ENCODE measurements at places on chromosomes 4 and X. TPM values are rescaled to one million over a fixed set of nuclear protein-coding genes. Genes with fewer than 3 reads are reported as not detected.
A peak's percentile ranks its signal among the peaks of the same experiment; 100 is the strongest.

Gene ZNF518B
- 3.6 TPM for polyA plus RNA-seq

Gene MFAP3L
- polyA plus RNA-seq, result 8.5 TPM

Gene FLNA
- polyA plus RNA-seq, result 364 TPM

Gene MAGED4
- polyA plus RNA-seq, result 26.6 TPM

Gene GPR34
- not detected for polyA plus RNA-seq

Gene TLR2
- 0.21 TPM for polyA plus RNA-seq

GRCh38 chrX:115344885-115345614 is 55.5 kb downstream of the LUZP4 start:
- DNase-seq, result peak; percentile 58

- DNase-seq, result no peak
Measured at GRCh38 chr4:10743357-10743756, 58.8 kb upstream of the CLNK start.

GRCh38 chr4:15197005-15197404 is 194.7 kb downstream of the CPEB2 start:
- peak; percentile 35 for DNase-seq

DNA sequence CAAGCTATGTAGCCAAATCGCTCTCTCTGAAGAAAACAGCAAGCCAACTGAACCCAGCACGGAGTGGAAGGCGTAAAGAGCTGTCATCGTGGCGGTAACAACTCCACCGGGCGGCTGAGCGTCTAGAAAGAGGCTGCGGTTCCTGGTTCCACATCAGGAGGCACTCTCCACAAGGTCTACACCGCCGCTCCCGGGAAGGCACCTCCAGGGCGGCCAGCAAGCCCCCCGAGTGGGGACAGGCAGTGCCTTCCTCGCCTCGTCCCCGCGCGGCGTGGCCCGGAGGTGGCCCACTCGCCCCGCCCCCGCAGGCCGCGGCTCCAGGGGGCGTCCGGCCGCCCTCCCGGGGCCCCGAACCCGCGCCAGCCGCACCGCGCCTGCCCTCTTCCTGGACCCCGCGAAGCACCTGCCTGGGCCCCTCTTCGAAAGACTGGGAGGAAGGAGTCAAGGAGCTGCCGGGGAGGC is 755 bp downstream of the KLHL8 start:
- DNase-seq, result no peak

DNA sequence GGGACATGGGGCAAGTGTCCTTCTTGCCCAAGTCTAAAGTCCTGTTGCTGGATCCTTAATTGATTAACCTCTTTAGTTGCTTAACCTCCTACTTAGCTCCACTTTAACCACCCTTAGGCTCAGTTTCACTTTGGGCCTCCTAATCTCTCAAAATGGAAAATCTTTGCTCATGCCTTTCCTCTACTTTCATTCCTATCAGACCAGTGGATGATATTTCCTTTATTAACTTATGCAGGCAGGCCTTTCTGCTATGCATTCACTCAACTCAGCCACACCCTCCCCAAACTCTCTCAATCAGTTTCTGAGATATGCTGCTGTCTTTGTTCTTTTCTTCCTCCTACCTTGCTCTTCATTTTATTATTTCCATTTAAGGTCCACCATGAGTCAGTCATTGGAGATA is 14.4 kb upstream of the ARSJ start:
- no peak for DNase-seq

- no peak for DNase-seq
Measured at GRCh38 chr4:109390115-109390768, 43.4 kb upstream of the SEC24B start.

- DNase-seq, result no peak
Measured at GRCh38 chrX:19889582-19890342, 2.4 kb upstream of the SH3KBP1 start.
